ENCODE measurements at places on chromosomes 4 and X.

GRCh38 chr4:72076562-72076961 is 44.8 kb downstream of the NPFFR2 start:
- DNase-seq: no peak

GRCh38 chrX:1029494-1029893 is 183.0 kb downstream of the CRLF2 start:
- no peak for DNase-seq

DNA sequence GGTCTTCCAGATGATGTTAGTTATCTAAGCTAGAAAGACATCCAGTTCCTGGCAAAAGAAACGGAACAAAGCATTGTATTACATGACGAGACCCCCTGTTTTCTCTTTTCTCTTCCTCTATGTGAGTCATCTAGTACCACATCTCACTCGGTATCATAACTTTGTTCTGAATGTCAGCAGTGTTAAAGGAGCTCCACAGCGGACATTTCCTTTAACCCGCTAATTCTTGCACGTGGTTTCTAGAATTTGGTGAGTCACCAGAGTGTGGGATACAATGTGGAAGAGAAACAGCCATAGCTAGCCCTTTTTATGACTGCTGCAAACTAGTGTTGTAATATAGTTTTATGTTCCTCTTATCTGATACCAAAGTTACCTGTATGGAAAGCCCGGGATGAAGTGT is 243.7 kb downstream of the TENM3 start:
- no peak for DNase-seq

GRCh38 chrX:129739578-129739977 is 799 bp downstream of the XPNPEP2 start:
- DNase-seq: no peak

DNA sequence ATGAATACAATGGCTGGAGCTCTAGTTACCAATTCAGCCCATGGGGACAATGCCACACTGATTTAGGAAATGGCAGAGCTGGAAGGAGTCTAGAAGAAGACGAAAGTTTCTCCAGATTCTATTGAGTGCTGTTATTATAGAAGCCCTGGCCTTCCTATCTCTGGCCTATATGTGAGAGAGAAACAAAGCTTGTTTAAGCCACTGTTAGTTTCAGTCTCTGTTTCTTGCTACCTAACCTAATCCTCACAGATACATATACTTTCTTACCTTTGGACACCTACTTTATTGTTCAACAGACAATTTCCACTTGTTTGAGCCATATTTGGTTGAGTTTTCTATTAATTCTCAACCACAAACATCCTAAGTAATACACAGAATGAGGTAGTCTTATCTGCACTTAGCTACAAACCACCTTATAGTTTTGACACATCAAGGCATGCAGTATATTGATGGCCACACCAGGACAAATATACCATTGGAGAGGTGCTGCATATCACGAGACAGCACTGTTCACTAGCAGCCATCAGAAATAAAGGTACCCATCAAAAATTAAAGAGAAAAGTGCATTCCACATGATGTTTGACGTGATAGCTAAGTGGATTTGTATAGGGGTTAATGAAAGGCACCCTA is 190.2 kb downstream of the SMIM20 start:
- no peak for DNase-seq

DNA sequence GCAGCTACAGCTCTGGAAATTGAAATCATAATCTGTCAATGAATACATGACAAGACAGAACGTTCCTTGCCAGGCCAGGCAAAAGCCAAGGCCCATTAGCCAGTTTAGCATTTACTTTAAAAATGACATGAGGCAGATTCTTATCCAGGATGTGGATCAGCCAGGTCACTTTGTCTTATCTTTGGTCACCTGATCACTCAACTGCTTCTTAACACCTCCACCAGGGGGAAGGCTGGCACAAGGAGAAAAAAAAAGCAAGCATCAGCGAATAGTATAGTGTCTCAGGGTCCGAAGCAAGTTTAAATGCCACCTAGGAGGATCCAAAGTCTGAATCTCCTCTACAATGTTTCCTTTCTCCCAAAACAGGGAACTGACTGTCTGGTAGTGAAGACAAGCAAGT is 18.8 kb downstream of the ATP1B4 start:
- no peak for DNase-seq

DNA sequence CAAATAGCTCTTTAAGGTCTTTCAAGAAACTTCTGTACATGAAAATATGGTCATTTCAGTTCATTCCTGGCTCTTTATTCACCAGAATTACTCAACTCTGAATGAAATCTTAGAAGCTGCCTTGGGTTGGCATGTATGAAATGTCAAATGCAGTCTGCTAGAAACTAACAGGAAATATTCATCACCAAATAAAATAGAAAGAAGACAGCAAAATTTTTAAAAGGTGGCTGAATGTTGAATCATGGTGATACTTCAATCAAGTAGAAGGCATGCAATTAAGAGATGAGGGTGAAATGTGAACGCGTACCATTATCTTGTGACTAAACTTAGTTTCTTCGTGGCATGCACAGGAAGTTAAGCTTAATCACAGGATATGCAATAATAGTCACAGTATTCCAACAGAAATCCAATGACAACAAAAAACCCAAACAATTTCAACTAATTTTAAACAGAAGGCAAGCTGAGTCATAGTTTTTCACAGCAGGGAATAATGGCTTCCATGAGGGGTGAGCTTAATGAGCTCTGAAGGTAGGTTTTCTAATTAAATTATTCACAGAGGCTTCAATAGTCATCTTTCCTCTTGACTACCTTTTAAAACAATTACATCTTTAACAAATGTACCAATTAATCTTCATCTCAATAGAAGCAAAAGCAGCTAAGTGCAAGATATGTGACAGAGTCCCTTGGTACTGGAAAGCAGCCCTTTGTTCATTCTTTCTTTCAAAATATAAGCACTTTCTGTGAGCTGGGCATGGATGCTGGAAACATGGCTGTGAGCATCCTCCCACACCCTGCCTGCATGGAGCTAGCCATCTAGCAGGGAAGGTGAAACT is 44.5 kb downstream of the SCFD2 start:
- no peak for DNase-seq

GRCh38 chr4:179880756-179881155 is 2362.4 kb upstream of the TENM3 start:
- no peak for DNase-seq

- no peak for DNase-seq
Measured at GRCh38 chr4:184805462-184806228, 20.1 kb downstream of the ACSL1 start.

DNA sequence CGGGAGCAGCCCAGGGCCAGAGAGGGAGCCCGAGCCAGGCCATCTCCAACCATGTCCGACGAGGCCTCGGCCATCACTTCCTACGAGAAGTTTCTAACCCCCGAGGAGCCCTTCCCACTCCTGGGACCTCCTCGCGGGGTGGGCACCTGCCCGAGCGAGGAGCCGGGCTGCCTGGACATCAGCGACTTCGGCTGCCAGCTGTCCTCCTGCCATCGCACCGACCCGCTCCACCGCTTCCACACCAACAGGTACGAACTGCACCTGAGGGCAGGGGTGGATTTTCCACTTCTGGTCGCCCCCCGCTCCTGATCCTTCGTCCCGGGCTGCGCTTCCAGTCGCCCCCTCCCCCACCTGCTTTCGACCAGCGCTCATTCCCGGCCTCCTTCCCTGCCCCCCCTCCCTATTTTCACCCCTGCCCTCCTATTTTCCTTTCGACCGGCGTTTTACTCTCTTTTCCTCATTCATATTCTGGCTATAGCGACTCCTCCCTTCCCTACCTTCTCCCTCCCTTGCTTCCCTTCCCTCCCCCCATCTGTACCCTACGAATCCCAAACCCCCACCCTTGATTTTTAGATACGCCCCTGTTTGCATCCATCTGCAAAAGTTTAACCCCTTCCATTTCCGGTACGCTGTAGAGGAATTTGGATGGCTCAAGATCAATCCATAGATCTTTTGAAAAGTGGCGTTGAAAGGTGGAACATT is 633 bp downstream of the FAM199X start:
- no peak for DNase-seq

GRCh38 chr4:76504613-76505465 is 69.8 kb downstream of the SHROOM3 start:
- no peak for DNase-seq

- DNase-seq: no peak
Measured at GRCh38 chrX:22818061-22818460, 181.7 kb upstream of the DDX53 start.

GRCh38 chrX:85140964-85141363 is 102.6 kb downstream of the SATL1 start:
- DNase-seq: no peak

GRCh38 chr4:158159718-158160094 is 13.1 kb downstream of the GASK1B start:
- DNase-seq: no peak

- DNase-seq: no peak
Measured at GRCh38 chr4:79757600-79757999, 315.4 kb downstream of the ANTXR2 start.

- DNase-seq: no peak
Measured at GRCh38 chr4:31236639-31237173, 516.5 kb downstream of the PCDH7 start.

GRCh38 chr4:105755375-105755774 is 46.8 kb downstream of the GSTCD start:
- DNase-seq: no peak

DNA sequence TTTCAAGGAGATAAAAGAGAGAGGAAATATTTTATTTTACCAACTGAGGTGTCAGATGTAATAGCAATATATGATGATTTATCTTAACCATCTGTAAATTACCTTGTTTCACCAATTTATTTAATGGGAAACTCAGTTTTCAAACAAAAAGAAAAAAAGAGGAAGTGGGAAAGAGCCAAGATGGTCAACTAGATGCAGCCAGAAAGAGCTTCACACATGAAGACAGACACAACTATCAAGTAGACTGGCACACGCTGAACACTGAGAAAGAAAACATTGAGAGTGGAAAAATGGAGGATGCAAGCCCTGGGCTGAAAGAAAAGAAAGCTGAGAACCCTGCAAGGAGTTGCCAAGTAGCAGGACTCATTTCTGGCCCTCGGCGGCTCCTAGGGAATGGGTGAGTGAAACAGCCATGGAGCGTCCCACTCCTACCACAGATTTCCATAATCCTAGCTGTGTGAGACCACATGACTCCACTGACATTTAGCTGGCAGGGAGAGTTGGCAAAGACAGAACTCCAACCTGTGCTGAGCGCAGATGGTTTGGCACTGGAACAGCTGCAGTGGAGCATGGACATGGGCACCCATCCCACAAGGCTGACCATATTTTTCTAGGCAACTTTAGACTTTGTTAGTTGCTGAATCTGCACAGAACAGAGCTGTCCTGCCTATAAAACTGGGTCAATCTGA is 409.3 kb downstream of the FAM47B start:
- no peak for DNase-seq

DNA sequence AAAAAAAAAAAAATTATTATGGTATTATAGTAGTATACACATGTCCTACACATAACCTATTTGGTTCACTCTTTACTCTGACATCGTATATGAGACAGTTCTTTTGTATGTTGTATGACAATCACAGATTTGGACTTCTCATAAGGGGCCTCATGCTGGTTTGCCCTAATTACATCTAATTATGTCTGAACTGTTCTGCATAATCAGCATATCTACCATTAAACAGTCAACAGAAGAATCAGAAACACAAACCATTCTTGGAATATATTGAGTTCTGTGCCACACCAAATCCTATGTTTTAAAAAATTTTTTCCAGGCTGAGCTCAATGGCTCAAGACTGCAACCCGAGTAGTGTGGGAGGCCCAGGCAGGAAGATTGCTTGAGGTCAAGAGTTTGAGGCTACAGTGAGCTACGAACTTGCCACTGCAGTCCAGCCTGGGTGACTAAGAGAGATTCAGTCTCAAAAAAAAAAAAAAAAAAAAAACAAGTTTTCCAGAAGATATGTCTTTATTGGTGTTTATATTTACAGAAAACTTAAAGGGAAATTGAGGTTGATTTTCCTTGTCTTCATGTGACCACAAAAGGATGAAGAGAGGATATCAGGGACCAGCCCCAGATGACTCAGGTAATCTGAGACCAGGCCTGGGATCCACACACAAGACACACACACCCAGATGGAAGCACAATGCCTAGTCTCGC is 22.2 kb downstream of the TRIM61 start:
- no peak for DNase-seq

DNA sequence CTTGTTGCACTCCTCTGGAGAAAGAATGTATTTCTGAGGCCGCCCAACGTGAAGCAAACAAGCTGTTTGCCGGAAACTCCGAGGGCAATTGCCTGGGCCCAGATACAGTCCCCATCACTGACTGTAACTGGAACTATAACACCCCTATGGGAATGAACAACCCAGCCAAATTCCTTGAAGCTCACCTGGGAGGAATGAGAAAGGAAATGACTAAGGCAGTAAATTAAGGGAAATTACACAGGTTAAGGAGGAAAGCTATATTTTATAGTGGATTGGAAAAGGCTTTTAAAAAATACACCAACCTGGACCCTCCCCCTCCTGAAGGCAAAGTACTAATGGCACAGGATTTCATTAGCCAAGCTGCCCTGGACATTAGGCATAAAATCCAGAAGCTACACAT is 11.7 kb upstream of the HERC5 start:
- DNase-seq: no peak

DNA sequence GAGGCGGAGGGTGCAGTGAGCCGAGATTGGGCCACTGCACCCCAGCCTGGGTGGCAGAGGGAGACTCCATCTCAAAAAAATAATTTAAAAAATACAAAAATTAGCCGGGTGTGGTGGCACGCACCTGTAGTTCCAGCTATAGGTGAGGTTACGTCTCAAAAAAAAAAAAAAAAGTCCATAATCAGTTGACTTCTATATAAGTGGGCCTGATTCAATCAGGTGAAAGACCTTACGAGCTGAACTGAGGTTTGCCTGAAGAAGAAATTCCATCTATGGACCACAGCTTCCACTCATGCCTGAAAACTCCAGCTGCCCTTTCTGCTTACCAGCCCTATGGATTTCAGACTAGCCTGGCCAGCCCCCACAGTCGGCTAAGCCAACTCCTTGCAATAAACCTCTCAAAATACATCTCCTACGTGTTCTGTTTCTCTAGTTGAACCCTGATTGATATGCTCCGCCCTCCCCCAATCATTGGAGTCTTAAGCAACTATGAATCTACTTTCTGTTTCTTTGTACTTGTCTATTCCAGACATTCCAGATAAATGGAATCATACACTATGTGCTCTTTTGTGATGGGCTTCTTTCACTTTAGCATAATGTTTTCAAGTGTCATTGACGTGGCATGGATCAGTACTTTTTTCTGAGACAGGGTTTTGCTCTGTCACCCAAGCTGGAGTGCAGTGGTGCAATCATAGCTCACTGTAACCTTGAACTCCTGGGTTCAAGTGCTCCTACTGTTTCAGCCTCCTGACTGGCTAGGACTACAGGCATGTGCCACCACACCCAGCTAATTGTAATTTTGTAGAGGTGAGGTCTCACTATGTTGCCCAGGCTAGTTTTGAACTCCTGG is 36.6 kb downstream of the SAT1 start:
- no peak for DNase-seq

- no peak for DNase-seq
Measured at GRCh38 chrX:118980761-118981160, 6.3 kb downstream of the LONRF3 start.

All from activated CD8-positive, alpha-beta memory T cell treated with anti-CD3 and anti-CD28 coated beads for 4 hours (primary cell).